ENCODE measurements at places on chromosomes 5 and 9. TPM values are rescaled to one million over a fixed set of nuclear protein-coding genes. Genes with fewer than 3 reads are reported as not detected.

GRCh38 chr5:160262151-160263074 lies 33.1 kb downstream of the FABP6 start:
- DNase-seq, result no peak

The NAIP gene
- 6.8 TPM for total RNA-seq

- no peak for DNase-seq
These were observed 1.7 kb downstream of the FKBP15 start for GRCh38 chr9:113219186-113219936.

GRCh38 chr5:147113967-147114366 lies 120.9 kb upstream of the STK32A start:
- no peak for DNase-seq

GRCh38 chr5:54738118-54738972 lies 220.8 kb downstream of the SNX18 start:
- DNase-seq, result no peak
